ENCODE measurements at places on chromosomes 2 and 18. TPM values are rescaled to one million over a fixed set of nuclear protein-coding genes. Genes with fewer than 3 reads are reported as not detected.

Gene TWIST2
- not detected for total RNA-seq

Gene BCS1L
- total RNA-seq = 90.3 TPM

Gene CBLN2
- not detected for total RNA-seq

Gene ARHGAP15
- total RNA-seq = 47.0 TPM

Gene MAP3K19
- not detected for total RNA-seq

Gene RGPD4
- 0.64 TPM for total RNA-seq

Gene STARD6
- total RNA-seq = not detected

All from activated naive CD8-positive, alpha-beta T cell treated with anti-CD3 and anti-CD28 coated beads for 36 hours (primary cell).